ENCODE measurements at places on chromosomes 6 and 20.

DNA sequence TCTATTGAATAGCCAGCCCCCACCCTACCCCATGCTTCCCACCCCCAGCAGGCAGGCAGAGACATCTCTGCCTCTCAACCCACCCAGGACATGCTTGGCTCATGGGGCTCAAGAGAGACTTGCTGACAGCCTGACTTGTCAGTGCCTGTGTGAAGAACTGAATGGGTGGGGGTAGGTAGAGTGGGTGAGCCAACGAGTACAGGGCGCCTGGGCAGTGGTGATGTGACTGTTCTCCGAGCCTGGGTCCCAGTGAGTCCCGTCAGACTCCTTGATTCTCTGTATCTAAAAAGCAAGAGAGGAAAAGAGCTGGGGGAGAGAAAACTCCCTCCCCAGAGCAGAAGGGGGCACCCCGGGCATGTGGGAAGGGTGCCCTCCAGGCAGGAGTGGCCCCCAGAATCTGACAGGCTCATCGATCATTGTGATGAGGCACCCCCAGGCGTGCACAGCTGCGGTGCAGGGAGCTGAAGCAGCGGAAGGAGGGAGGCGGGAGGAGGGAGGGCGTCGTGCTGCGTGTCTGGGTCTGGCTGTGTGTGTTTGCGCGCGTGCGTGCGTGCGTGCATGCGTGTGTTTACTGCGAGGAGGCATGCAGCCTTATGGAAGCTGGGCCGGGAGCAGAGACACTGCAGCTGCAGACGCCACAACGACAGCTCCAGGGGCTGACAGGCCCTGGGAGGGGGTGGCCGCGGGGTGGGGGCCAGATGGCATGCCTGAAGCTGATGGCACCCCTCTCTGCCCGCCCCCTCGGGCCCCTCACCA is 40.2 kb downstream of the FOXP4 start:
- no peak for DNase-seq

DNA sequence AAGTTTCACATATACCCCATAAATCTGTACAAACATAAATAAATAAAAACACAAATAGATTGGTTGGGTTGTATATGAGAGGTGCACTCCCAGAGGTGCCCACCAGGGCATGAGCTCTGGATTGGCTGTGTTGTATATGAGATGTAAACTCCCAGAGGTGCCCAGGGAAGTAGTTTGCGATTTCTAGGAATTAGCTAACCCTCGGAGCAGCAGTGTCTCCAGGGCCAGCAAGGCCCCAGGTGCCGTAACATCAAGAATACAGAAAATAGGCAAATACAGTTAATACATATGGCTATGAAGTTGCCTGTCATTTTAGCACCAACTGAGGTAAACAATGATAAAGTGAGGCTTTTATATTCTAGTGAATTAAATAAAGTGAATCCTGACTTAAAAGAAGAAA is 5.4 kb upstream of the GINM1 start:
- DNase-seq, result no peak

DNA sequence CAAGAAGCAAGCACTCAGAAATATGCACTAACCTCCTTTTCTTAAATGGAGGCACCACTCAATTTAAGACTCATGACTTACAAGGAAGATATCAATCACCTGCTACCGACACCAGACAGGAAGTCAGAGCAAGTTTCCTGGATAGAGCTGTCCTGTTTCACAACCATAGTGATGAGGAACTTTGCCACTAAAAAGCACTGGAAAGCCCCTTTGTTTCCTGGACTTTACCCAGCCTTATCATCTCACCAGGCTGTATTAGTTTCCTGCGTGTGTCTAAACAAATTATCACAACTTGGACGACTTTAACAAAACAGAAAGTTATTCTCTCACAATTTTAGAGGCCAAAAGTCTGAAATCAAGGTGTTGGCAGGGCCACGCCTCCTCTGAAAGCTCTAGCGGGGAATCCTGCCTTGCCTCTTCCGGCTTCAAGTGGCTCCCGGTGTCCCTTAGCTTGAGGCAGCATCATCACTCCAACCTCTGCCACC is 253.8 kb upstream of the STXBP5 start:
- no peak for DNase-seq

GRCh38 chr6:146938266-146938665 is 266.0 kb upstream of the STXBP5 start:
- DNase-seq, result no peak

DNA sequence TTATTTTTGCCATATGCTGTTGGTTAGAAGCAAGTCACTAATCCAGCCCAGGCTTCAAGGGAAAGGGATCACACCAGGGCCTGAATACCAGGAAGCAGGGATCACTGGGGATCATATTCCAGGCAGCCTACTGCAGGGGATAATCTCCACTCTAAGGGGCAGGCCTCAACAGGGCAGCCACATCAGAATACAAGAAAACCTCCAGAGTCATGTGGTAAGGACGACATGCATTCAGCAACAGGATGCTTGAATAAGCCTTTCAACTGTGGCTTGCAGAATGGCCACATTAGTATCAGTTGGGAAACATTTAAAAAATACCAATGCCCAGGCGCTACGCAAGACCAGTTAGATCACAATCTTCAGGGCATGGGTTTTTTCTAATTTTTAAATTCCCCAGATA is 109.1 kb downstream of the LY86 start:
- no peak for DNase-seq

- no peak for DNase-seq
Observed at GRCh38 chr6:134172020-134172705, 119.7 kb upstream of the SLC2A12 start.

- DNase-seq, result no peak
Observed at GRCh38 chr6:131460614-131461000, 112.4 kb upstream of the ARG1 start.

GRCh38 chr6:75850026-75850833 is 101.2 kb downstream of the MYO6 start:
- DNase-seq, result no peak

GRCh38 chr6:74638412-74638811 is 567.4 kb downstream of the COL12A1 start:
- DNase-seq, result no peak

GRCh38 chr6:166751051-166751595 is 124.1 kb upstream of the RPS6KA2 start:
- DNase-seq, result no peak

GRCh38 chr6:73542891-73543290 is 22.1 kb upstream of the EEF1A1 start:
- no peak for DNase-seq

DNA sequence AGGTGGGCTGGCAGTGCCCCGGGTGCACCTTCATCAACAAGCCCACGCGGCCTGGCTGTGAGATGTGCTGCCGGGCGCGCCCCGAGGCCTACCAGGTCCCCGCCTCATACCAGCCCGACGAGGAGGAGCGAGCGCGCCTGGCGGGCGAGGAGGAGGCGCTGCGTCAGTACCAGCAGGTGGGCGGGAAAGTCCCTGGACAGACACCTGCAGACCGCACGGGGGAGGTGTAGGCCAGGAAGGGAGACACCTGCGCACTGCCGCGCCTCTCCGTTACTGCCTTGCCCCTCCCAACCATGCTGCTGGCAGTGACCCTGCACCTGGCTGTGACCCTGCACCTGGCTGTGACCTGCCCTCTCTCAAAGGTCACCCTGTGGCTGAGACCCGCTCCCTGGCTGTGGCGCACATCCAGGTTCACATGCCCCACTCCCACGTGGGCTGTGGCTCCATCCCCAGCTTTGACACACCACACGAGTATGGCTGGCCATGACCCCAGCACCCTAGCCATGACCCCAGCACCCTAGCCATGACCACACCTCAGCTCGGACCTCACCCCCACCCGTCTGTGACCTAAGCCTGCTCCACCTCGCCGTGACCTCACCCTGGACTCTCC is 11.6 kb downstream of the RBCK1 start:
- DNase-seq, result no peak

- no peak for DNase-seq
Observed at GRCh38 chr6:69105288-69105687, 470.2 kb downstream of the ADGRB3 start.

- DNase-seq, result no peak
Observed at GRCh38 chr20:56285496-56285895, 37.0 kb downstream of the MC3R start.

GRCh38 chr6:44256775-44257024 is 628 bp downstream of the SLC35B2 start:
- DNase-seq, result no peak

- no peak for DNase-seq
Observed at GRCh38 chr20:17017232-17017631, 209.6 kb upstream of the PCSK2 start.

DNA sequence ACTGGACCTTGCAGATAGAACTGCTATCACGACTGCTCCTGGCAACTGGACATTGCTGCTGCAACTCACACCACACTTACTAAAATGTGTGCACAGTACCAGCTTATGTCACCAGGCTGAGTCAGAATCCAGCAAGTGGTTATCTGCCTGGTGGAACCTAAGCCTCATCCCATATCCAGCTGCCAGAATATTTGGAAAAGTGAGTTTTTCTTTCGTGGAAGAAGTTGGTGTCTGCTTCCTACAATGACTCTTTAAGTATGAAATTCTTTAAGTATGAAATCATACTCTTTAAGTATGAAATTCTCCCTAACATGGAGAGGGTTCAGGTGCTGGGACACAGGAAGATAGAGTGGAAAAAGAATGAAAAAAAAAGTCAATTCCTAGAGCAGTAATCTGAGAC is 16.4 kb upstream of the POLR1H start:
- DNase-seq, result no peak

GRCh38 chr6:31898383-31899011 is 999 bp upstream of the EHMT2 start:
- no peak for DNase-seq

GRCh38 chr6:142871910-142872331 is 73.1 kb downstream of the HIVEP2 start:
- peak; percentile 83 for DNase-seq

GRCh38 chr6:80527552-80528052 is 421.1 kb downstream of the BCKDHB start:
- no peak for DNase-seq

- no peak for DNase-seq
Observed at GRCh38 chr20:32135983-32136515, 26.5 kb downstream of the TM9SF4 start.

DNA sequence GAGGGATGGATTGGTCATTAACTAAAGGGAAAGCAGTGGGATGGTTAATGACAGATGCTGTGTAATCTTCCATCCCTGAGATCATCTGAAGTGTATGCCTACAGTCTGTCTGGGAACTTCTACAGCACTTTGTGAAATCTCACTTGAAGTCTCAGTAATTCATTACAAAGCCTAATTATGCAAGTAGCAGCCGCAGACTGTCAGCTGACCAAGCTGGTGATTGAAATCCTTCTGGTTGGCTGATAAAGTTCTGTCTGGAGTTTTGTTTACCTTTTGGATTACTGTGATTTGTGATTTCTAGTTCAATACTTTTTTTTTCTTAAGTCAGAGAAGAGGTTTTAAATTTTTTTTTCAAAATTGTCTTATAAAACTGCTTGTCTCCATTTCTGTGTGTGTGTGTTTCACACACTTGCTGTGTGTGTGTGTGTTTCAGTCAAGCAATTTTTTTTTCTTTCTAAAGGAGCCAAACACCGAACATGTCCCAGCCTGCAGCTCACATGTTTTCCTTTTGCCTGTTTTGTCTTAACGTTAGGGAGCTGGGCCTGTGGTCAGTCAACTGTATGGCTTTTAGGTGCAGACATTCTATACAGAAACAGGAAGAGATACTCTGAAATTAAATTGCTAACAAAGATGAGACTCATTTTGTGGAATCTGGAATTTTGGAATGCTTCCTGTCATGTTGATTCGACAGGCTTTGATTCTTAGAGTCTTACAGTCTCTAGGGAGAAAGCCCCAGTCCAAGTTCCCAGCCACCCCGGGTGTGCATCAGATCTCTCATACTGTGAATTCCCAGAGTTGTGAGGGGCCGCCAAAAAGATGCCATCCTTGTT is 28.5 kb upstream of the ADGRF4 start:
- no peak for DNase-seq

- DNase-seq, result no peak
Observed at GRCh38 chr6:21187485-21187884, 406.1 kb upstream of the SOX4 start.

DNA sequence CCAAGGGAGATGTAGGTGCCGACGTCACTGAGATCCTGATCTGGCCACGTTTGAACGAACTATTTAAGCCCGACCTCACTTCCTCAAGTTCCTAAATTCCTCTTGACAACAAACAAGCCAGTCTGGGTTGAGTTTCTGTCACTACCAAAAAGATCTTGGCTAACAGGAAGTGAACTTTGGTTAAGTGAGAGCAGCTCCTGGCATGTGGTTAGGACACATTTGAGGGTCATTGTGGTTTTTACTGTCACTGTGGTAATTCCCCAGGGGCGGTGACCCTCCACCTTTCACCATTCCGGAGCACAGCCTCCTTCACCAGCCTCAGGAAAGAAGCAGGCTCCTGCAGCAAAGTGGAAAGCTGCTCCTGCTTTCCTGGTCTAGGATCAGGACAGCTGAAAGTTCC is 43.1 kb upstream of the ZNF831 start:
- no peak for DNase-seq

GRCh38 chr6:168129292-168130167 is 50.5 kb upstream of the FRMD1 start:
- DNase-seq, result peak; percentile 8

DNA sequence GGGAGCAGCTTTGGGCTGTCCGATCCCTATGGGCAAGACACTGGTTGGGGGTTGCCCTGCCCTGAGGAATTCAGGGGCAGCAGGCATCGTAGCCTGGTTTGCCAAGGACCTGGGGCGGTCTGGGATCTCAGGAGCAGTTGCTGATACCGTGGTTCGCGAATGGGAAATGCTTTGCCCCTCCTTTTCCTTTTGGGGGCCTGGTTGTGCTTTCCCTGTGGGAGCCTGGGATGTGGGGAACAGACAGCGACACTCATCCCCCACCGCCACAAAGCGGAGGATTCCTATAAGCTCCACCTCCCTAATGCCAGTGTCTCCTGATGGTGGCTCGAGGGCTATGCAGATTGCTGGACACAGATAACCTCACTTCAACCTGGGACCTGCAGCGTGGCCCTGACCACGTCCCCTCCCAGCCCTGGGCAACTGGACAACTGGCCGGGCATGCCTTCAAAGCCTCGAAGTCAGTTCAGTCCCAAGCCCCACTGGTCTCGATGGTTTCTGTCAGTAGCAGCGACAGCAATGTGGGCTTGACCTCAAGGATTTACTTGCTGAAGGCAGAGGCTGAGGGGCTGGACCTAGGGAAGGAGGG is 3.3 kb downstream of the CEBPB start:
- DNase-seq, result no peak

- DNase-seq, result no peak
Observed at GRCh38 chr6:3389390-3390167, 67.3 kb downstream of the SLC22A23 start.

- DNase-seq, result no peak
Observed at GRCh38 chr6:1390133-1390945, 963 bp downstream of the FOXF2 start.

GRCh38 chr20:59751075-59751711 is 146.9 kb downstream of the PHACTR3 start:
- DNase-seq, result peak; percentile 70

DNA sequence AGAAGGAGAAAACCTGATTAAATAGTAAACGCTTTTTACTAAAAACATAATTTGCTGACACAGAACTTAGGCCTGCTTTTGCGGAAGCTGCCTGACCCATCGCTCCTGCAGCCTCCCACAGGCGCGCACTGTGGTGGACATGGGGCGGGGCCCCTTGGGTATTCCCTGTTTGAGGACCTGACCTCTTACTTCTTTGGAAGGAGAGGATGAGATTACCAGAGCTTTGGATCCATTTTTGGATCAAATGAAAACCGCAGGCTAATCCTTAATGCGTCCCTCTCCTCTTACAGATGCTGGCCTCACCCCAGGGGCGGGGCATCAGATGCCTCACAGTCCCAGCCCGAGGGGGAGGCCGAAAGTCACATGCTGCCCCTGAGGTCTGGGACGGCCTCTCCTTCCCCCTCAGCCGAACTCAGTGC is 151.0 kb downstream of the SCML4 start:
- DNase-seq, result no peak

GRCh38 chr20:44176833-44177534 is 10.0 kb downstream of the JPH2 start:
- DNase-seq, result peak; percentile 33
